ENCODE measurements at places on chromosomes 7 and 10. TPM values are rescaled to one million over a fixed set of nuclear protein-coding genes. Genes with fewer than 3 reads are reported as not detected.
A peak's percentile ranks its signal among the peaks of the same experiment; 100 is the strongest.

- H3K36me3 ChIP-seq: no peaks in the 10 kb centered on the region
- DNase-seq: no peak
- no peak overlapping the region for H3K27ac ChIP-seq
- H3K27me3 ChIP-seq: no peaks in the 10 kb centered on the region
- no peaks in the 10 kb centered on the region for H3K4me1 ChIP-seq
- no peak overlapping the region for H3K4me3 ChIP-seq
Measured at GRCh38 chr7:2049111-2049781, 183.5 kb downstream of the MAD1L1 start.

DNA sequence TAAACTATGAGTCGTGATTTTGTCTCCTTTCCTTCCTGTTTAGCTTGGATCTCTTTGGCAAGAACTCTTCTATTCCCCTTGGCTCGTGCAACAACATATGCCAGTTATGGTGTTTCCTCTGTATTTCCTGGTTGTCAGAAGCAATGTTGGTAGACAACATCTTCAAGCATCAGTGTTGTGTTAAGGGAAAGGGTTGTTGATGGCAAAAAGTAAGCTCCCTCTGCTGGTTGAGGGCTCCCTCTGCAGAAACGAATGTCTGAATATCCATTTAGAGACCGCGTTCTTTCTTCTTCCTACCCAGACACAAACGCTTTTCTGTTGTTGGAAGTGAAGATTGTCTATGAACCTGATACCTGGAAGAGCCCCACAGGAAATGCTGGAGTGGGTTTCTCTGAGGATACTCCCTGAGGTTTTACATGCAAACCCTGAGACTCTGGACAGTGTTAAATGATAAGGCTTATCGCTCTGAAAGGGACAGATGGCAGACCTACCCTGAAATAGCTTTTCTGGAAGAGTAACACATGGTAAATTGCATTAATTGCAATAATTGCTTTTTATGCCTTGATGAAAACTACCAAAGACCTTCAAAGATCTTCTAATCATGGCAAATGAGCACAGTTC lies 23.5 kb upstream of the C1QL3 start:
- no peaks in the 10 kb centered on the region for H3K4me1 ChIP-seq
- no peaks in the 10 kb centered on the region for H3K36me3 ChIP-seq
- no peak for DNase-seq
- H3K27me3 ChIP-seq: no peaks in the 10 kb centered on the region
- H3K4me3 ChIP-seq: no peak overlapping the region

- no peak overlapping the region for H3K27ac ChIP-seq
- no peaks in the 10 kb centered on the region for H3K27me3 ChIP-seq
- H3K4me1 ChIP-seq: no peaks in the 10 kb centered on the region
Measured at GRCh38 chr10:104061196-104061595, 24.5 kb downstream of the COL17A1 start.

DNA sequence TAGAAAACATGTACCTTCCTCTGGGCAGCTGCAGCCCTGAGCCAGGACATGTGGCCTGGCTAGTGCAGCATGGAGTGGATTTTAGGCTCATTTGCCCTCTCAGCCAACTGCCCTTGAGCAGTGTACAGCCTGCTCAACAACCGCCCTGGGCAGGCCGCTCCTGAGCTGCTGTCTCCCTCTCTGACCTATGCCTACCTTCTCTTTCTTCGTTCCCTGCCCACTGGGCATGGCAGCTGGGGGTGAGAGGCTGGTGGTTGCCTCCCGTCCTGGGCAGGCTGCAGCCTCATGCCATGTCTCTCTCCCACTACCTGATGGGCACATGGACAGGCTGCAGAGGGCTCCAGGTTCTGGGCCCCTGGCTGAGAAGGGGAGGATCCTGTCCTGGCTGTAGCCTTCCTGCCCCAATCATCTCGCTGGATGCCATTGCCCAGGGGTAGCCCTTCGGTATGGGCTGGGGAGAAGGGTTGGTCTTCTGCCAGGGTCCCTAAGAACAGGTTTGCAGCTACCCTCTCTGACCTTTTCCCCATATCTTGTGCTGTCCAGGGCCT lies 97.3 kb downstream of the NEURL1 start:
- no peak for DNase-seq
- H3K36me3 ChIP-seq: no peaks in the 10 kb centered on the region
- H3K4me3 ChIP-seq: no peak overlapping the region

GRCh38 chr7:105806592-105807447 lies 69.6 kb downstream of the ATXN7L1 start:
- no peak for DNase-seq
- no peaks in the 10 kb centered on the region for H3K36me3 ChIP-seq
- H3K27ac ChIP-seq: no peak overlapping the region
- H3K27me3 ChIP-seq: no peaks in the 10 kb centered on the region

The TDRD1 gene
- total RNA-seq: 25.7 TPM

GRCh38 chr10:55500931-55501559 lies 700.0 kb upstream of the PCDH15 start:
- no peaks in the 10 kb centered on the region for H3K36me3 ChIP-seq
- peak; percentile 65 for DNase-seq
- H3K27me3 ChIP-seq: no peaks in the 10 kb centered on the region
- no peaks in the 10 kb centered on the region for H3K4me1 ChIP-seq
- H3K27ac ChIP-seq: no peak overlapping the region

DNA sequence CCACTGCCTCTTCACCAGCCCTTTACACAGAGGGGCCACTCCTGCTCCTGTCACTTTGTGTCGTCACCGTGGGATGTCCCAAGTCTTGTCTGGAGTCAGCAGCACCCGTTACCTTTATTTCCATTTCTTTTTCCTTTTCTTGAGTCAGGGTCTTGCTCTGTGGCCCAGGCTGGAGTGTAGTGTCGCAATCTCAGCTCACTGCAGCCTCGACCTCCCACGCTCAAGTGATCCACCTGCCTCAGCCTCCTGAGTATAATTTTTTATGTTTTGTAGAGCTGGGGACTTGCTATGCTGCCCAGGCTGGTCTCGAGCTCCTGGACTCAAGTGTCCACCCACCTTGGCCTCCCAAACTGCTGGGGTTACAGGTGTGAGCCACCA lies 28.6 kb upstream of the ADGRA1 start:
- H3K36me3 ChIP-seq: no peaks in the 10 kb centered on the region
- H3K27ac ChIP-seq: no peak overlapping the region
- H3K4me1 ChIP-seq: no peaks in the 10 kb centered on the region
- DNase-seq: no peak

GRCh38 chr10:31158011-31158658 lies 126.5 kb upstream of the ZNF438 start:
- no peaks in the 10 kb centered on the region for H3K27me3 ChIP-seq
- DNase-seq: no peak
- H3K36me3 ChIP-seq: no peaks in the 10 kb centered on the region
- peak overlapping the region; percentile 54 for H3K27ac ChIP-seq

- no peaks in the 10 kb centered on the region for H3K4me1 ChIP-seq
- no peaks in the 10 kb centered on the region for H3K36me3 ChIP-seq
- DNase-seq: no peak
- no peak overlapping the region for H3K4me3 ChIP-seq
Measured at GRCh38 chr7:12609561-12609960, 39.0 kb downstream of the SCIN start.

The CLEC5A gene
- 0.31 TPM for total RNA-seq

The LRIT1 gene
- total RNA-seq: 6.6 TPM

The ADCYAP1R1 gene
- total RNA-seq: 4.8 TPM

GRCh38 chr7:98267303-98267702 lies 14.2 kb upstream of the BRI3 start:
- no peak overlapping the region for H3K4me3 ChIP-seq
- H3K27me3 ChIP-seq: no peaks in the 10 kb centered on the region
- DNase-seq: no peak
- H3K4me1 ChIP-seq: no peaks in the 10 kb centered on the region
- no peak overlapping the region for H3K27ac ChIP-seq

- no peak overlapping the region for H3K4me3 ChIP-seq
- no peak for DNase-seq
- H3K36me3 ChIP-seq: no peaks in the 10 kb centered on the region
- H3K27ac ChIP-seq: no peak overlapping the region
- no peaks in the 10 kb centered on the region for H3K4me1 ChIP-seq
- H3K27me3 ChIP-seq: no peaks in the 10 kb centered on the region
Measured at GRCh38 chr10:133004478-133004877, 62.1 kb upstream of the CFAP46 start.

- no peaks in the 10 kb centered on the region for H3K36me3 ChIP-seq
- no peaks in the 10 kb centered on the region for H3K27me3 ChIP-seq
- no peak overlapping the region for H3K4me3 ChIP-seq
- DNase-seq: no peak
- H3K4me1 ChIP-seq: no peaks in the 10 kb centered on the region
Measured at GRCh38 chr10:86346799-86347665, 19.6 kb downstream of the GRID1 start.

All from testis (tissue), 5 donors.